Pulmonary artery endothelial cell (primary cell): ENCODE measurements at places on chromosomes 5 and 9.
A peak's percentile ranks its signal among the peaks of the same experiment; 100 is the strongest.

GRCh38 chr9:85547599-85547998 lies 194.2 kb downstream of the AGTPBP1 start:
- DNase-seq, result no peak

DNA sequence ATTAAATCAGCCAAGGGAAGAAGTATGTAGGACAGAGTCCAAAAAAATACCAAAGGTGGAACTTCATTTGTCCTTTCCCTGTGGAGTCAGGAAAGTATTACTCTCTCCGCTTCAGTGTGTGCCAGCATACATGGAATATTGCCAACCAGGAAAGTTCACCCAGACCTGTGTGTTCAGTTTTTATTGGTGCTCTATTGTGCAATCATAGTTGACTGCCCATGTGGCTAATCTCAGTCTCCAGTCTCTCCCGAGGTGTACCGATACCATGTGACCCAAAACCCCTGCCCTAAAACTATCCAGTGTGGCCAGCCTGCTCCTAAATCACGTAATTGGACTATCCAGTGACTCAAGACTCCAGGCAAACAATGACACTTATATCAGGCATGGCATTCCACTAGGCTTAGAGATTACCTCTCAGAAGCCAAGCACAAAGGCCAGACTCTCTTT lies 38.8 kb downstream of the NFX1 start:
- peak; percentile 59 for DNase-seq

DNA sequence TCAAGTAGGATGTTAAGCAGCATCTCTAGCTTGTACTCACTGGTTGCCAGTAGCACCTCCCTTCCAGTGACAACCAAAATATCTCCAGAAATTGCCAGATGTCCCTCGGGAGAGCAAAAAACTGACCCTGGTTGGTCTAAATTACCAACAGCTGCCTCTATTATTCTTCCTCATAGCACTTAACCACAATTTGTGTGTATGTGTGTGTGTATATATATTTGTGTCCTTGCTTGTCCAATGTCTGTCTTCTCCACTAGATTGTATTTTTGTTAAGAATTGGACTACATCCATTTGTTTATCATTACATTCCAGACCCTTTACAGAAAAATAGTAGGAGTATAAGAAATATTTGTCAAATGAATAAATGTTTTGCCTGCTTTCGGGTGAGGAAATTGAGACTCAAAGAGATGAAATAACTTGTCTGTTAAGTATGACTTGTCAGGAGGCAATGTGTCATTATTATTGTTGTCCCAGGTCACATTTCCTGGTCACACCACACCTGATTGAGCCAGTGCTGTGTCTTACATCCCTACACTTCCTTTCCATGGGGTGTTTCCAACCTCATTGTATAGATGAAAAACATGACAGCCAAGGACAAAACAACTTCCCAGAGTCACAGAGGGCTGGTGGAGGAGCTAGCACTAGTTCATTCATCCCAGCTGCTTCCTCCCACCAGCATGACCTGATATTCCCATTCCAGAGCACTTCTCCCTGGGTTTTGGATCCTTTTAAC lies 11.4 kb upstream of the GRPEL2 start:
- peak; percentile 55 for DNase-seq

- DNase-seq, result no peak
Observed at GRCh38 chr9:18060269-18060934, 413.6 kb upstream of the ADAMTSL1 start.

DNA sequence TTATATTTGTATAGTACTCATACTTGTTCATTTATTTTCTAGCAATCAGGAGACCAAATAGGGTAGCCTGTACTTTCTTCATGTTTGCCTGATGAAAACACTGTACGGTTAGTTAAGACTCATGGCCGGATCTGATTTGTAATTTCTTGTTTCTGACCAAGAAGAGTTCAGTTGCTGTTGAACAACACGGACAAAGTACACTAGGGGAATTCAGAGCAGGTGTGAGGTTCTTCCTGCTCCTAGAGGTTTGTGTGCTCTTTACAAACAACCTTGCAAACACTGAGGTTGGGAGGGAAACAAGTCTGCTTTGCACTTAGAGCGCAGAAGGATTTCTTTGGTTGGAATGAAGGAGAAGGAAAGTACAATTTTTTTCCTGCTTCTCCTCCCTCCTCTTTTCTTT lies 69.7 kb downstream of the TRIO start:
- DNase-seq, result no peak

DNA sequence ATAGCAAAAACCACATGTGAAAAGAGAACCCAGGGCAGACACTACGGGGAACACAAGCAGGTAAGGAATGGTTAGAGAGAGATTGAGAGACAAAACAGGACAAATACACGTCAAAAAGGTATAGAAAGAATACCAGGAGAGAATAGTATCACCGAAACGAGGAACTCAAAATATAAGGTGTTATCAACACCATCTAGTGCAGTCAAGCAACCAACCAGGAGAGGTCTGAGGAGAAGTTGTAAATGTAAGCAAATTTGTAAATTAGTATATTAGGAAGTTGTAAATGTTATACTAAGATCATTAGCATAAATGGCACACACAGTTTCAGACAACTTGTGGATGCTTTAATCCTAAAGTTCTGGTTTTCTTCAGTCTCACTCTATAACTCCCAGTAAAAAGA lies 355.5 kb downstream of the EBF1 start:
- DNase-seq, result no peak

DNA sequence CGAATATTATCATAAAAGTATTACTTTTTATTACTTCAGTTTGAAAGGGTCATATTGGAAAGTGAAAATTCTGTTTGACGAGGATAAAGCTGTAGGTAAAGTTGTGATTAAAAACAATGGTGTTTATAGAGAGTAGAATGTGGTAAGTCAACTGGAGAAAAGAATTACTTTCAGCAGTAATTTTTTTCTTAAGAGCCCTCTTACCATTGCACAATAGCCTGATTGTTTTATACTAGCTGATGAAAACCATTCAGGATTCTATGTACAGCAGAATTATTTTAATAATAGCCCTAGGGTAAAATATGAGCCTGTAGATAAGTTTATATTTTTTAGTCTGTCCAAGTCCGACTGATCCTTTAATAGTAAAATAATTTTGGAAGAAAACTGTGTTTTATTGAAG lies 16.6 kb downstream of the CDC42SE2 start:
- DNase-seq, result no peak

- DNase-seq, result no peak
Observed at GRCh38 chr9:81566074-81566698, 123.2 kb downstream of the TLE1 start.
